ENCODE measurements at places on chromosomes 1 and 21.

GRCh38 chr1:113388017-113388620 is 2.2 kb upstream of the MAGI3 start:
- DNase-seq, result no peak

DNA sequence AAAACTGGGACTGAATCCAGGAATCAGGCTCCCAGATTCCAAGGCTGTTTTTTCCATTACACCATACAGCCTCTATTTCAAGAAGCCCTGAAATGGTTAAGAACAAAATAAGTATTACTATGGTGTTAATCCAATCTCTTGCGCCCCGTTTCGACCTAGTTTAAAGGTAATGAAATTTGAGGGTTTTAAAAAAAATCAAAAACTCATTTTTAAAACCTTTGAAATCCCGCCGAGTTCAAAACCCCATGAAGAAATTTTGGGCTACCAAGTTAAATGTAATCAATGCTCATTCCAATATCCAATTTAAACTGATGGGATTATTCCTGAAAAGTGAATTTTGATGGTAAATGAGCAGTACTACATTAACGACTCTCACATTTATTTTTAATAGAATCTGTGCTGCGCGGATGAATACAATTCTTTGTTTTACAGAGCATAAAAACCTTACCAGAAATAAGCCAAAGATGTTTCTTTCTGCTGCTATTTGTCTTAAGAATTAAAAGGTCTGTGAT is 767 bp upstream of the EGLN1 start:
- DNase-seq, result no peak

DNA sequence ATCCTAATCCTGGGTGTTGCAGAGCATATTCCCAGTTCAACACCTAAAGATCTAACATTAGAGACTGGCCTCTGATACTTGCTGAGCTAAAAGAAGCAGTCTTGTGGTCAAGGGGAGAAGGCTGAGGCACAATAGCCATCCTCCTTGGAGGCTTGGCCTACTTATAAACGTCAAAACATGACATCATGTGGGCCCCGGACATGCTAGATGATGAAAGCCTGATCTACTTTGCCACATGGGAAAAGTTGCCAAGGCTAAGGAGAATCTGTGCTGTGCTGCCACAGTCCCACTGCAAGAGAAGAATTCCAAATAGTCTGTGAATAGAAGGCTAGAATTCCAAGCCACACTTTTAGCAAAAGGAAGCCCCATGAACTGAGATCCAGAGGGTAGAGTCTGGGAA is 43.9 kb upstream of the SAMD13 start:
- no peak for DNase-seq

DNA sequence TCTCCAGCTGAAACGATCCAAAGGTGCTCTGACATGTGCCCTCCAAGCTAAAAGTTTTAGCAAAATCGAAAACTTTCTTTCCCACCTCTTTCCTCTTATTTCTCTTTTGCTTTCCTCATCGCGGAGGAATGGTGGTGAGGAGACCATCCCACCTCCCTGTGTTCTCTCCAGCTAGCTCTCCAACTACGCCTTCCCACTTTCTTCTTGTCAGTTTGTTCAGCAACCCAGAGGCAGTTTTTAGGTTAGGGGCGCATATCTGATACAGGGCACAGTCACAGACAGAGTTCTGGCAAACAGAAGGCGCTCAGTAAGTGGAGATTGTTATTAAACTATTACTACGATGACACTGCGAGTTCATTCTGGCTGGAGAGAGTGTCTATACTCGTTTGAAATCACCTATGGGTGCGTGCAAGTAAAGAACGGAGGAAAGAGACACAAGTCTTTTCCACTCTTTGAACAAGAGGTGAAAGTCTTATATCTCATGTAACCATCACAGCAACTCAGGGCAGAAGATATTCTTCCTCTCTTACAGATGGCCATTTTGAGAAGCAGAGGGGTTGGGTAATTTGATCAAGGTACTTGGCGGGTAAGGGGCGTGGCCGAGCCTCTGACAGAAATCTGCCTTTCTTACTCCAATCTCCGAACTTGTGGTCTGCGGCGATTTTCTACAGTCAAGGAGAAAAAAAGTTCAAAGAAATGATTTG is 13.9 kb downstream of the HLX start:
- DNase-seq, result no peak

DNA sequence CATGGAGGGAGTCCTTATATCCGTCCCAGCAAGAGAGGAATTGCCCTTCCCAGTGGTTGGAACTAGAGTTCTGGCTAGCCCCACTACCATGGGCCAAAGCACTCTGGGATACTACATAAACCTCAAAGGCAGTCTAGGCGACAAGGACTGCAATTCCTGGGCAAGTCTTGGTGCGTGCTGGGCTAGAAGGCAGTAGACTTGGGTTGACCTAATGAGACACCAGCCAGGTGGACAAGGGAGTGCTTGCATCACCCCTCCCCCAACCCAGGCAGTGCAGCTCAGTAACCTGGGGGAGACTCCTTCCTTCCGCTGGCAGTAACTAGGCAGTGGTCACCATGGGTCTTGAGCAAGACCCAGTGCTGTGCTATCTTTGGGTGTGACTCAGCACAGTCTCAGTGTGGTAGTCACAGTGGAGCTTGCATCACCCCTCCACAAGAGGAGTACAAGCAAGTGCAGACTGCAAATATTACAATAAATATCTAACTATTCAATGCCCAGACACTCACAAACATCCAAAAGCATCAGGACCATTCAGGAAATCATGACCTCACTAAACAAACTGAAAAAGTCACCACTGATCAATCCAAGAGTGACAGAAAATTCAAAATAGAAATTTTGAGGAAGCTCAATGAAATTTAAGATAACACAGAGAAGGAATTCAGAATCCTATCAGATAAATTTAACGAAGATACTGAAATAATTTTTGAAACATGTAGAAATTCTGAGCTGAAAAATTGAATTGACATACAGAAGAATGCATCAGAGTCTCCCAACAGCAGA is 84.7 kb upstream of the LYPLAL1 start:
- no peak for DNase-seq

- DNase-seq, result peak; percentile 94
These were observed 9.8 kb upstream of the TSPAN2 start for GRCh38 chr1:115098979-115099692.

GRCh38 chr1:35881850-35882273 is 1.1 kb upstream of the AGO1 start:
- DNase-seq, result peak; percentile 40

DNA sequence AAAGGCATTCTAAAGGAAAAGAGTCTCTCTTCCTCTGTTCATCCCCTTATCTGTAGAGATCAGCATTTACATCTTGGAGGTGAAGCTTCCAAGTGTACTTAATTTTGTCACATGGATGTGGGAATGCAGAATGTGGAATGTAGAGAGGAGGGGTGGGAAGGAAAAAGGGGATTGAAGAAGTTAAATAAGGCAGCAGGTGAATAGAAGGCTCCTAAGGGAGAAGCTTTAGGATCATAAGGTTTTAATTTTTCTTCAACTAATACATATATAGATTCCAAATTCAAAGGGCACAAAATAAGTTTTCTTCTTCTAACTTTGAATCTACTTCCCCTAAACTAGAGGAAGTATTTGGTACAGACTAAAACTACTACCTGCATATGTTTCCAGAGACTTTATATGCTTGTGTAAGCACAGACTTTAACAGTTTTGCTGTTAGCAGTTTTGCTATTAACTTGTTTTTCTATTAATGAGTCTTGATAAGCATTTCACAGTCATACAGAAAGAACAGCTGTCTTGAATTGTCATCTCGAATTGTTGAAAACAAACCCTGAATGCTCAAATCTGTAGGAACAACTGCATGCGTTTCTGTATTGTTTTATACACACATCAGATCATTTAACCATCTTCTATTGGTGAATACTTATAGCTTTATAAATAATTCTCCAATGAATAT is 12.7 kb downstream of the TENT5C start:
- DNase-seq, result no peak

DNA sequence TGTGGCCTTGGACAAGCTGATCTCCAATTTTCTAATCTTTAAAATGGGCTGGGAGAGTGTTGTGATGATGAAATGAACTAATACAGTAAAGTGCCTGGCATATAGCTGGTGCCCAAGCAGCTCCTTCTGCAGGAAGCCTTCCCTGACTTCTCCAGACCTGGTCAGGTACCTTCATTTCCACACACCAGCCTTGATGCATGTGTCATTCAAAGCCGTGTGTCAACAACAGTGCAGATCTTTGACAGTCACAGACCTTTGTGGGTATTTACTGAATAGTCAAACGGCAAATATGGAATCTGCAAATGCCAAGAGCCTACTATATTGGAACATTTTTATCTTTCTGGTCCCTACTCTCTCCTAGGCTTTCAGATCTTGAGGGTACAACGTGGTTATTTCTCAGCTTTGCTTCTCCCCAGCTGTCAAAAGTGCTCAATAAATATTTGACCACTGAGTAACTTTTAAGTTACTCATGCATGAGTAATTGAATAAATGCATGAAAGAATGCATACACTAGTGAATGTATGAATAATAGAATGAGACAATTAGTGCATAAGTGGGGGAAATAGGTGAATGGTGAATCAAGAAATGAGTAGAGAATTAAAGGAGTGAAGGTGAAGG is 75.4 kb downstream of the MDM4 start:
- DNase-seq, result no peak
